ENCODE measurements at places on chromosomes 13 and 19. TPM values are rescaled to one million over a fixed set of nuclear protein-coding genes. Genes with fewer than 3 reads are reported as not detected.
A peak's percentile ranks its signal among the peaks of the same experiment; 100 is the strongest.

Gene UHRF1
- total RNA-seq: 3.9 TPM

DNA sequence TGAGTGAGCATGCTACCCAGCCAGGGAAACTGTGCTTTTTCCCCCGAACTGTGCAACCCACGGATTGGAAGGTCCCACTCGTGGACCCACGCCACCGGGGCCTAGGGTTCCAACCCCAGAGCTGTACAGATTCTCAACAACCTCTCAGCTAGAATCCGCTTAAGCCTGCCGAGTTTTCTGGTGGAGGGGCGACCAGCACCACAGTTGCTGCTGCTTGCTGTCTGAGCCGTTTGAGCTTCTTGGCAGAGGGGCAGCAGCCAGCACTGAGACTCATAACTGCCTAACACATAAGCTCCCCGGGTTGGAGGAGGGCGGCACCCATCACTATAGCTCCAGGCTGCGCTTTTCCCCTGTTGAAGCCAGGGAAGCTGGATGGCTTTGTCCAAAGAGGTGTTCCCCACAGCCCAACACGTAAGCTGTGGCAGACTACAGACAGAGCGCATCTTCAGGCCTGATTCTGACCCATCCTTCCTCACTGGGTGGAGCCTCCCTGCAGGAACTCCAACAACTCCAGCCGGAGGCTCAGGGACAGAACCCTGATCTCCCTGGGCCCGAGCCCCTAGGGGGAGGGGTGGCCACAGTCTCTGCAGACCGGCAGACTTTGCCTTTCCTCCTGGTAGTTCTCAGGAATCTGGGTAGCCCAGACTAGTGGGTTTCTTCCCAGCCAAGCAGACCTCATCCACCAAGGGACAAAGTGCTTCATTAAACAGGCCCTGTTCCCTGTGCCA, 871.6 kb downstream of the SLITRK6 start:
- no peak for DNase-seq

Gene BRME1
- 2.3 TPM for total RNA-seq

Gene SYNGR4
- total RNA-seq: not detected

DNA sequence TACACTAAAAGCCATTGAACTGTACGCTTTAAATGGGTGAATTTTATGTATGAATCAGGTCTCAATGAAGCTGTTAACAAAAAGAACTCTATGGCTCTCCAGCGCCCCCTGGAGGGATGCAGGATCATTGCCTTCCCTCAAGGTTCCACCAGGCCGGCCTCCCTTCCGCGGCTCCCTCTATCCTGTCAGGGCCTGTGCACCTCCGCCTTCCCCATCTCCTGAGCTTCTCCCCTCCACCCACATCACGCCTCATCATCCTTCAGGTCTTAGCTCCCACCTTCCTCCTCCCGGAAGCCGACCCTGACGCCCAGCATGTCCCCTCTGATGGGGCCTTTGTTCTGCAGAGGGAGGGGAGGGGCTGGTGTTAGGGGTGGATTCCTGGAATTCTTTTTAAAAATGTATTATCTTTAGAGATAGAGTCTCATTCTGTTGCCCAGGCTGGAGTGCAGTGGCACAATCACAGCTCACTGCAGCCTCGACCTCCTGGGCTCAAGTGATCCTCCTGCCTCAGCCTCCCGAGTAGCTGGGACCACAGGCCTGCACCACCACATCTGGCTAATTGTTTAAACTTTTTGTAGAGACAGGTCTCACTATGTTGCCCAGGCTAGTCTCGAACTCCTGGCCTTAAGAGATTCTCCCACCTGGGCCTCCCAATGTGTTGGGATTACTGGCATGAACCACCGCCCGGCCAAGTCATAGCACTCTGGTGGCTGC, 27.7 kb downstream of the MEIS3 start:
- DNase-seq: peak; percentile 95

Gene CGB3
- total RNA-seq: not detected

Gene KIRREL2
- total RNA-seq: not detected

DNA sequence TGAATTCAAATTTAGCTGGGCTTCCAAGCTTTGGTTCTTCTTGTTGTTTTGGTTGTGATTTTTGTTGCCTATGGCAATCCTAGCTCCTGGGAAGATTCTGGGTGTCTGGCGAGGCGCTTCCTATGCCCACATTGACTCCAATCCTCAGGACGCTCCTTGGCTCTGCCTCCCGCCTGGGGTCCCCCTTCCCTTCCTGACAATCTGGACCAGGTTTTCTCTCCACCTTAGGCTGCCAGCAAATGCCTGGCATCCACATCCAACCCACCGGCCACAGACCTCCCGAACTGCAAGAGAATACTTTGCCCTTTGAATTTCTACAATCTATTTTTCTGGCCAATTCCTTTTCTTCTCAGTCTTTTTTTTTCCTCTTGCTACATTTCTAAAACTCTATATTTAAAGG, 186.9 kb upstream of the UBL3 start:
- DNase-seq: no peak

Data from aorta (tissue), 5 donors.